ENCODE measurements at places on chromosomes 11 and 22.

DNA sequence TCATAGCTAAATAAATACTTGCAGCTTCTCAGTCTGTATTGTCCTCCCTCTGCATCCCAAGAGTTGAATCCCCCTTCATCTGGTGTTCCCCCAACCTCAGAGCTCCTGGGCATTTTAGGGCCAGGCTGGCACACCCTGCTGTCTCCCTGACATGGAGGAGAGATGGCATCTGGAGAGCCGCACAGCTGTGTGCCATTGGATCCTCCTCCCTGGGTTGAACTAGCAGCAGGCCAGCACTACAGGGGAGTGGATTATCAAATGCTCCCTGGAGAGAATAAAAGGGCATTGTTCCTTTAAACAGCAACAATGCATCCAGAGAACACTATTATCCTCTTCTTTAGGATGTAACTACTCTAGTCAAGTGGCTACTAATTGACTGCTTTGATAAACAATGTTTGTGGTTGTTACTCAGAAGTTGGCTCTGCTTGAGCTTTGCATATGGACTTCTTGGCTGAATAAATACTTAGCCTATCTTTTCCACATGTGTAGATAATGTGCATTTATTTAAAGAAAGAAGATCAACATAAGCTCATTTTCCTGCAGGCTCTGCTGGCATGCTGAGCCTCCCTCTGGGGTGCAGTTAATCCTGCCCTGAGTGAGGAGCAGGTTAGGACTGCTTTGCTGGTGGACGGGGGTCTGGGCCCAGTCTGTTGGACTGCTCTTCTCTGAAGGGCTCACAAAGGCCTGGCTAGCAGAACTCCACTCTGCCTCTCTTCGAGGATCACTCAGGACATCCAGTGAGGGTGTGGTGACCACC lies 897.2 kb downstream of the TBC1D22A start:
- DNase-seq, result no peak

DNA sequence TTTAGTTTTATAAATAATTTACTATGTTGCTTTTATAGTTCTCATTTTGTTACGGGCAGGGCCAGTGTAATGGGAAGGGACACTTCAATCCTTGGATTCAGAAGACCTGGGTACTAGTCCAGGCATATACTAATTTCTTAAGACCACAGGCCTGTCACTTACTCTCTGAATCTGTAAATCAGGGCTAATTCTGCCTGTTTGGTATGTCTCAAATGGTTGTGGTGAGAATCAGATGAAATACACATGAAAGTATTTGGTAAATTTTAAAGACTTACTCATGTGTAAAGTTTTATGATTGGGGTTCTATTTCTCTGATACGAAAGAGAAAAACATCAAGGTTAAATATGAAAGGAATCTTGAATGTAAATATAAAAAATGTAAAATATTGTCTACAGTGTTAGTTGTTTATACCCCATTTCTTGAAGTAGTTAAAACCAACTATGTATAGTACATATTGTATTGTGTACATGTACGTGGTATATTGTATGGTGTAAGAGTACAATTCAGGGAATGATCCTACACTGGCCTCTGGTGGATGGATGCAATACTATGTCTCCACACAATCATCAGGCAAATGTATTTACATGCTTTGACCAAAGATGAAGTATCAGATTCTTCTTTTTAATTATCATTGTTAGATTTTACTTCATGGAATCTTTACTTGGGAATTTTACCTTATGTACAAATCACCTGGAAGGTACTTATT lies 24.5 kb upstream of the RAG2 start:
- no peak for DNase-seq

GRCh38 chr22:17257121-17258001 lies 38.1 kb upstream of the ADA2 start:
- DNase-seq, result no peak

DNA sequence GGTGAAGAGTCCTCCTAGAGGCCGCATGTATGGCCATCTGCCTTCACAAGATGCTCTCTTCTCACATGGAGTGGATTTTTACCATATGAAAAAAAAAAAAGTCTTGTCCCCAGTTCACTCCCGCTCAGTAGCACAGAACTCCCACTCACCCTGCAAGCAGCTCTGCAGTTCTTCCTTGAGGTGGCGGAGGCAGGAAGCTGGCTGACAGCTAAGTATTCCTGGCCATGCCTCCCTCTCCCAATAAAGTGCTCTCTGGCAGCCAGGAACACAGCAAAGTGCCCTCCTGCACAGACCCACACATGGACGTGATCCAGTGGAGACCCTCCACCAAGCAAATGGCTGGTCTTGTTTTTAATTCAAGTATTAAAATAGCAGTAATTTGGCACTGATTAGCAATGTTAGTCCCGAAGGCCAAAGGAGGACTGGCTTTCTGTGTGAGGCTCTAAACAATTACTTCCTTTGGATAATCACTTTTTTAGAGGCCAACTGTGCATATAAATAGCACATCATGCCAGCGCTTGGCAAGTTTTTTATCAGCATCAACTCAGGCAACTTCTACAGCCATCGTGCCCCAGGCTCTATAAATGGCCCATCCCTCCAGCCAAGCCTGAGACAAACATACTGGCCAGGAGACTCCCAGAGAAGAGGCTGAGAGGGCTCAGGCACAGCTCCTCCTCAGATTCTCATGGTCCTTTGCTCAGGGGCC lies 413.6 kb downstream of the OPCML start:
- no peak for DNase-seq

DNA sequence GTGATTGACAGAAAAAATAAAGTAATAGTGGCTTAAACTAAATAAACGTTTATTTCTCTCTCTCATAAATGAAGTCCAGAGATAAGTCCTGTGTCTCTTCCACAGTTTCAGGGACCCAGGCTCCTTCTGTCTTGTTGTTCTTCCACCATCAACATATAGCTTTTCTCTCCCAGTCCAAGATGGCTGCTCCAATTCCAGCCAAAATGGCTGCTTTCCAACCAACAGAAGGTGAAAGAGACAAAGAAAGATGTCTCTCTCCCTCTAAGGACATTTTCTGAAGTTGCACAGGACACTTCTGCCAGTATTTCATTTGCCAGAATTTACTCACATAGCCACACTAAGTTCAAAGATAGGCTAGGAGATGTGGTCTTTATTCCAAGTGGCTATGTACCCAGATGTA lies 9.4 kb upstream of the PLEKHB1 start:
- no peak for DNase-seq

GRCh38 chr11:3833449-3833848 lies 7.3 kb downstream of the RHOG start:
- no peak for DNase-seq

- DNase-seq, result no peak
These were observed 14.9 kb upstream of the SOX10 start for GRCh38 chr22:37999236-37999635.

GRCh38 chr11:45180848-45181192 lies 34.4 kb downstream of the PRDM11 start:
- DNase-seq, result no peak

- DNase-seq, result no peak
These were observed 13.6 kb downstream of the GRM5 start for GRCh38 chr11:89052220-89052619.

DNA sequence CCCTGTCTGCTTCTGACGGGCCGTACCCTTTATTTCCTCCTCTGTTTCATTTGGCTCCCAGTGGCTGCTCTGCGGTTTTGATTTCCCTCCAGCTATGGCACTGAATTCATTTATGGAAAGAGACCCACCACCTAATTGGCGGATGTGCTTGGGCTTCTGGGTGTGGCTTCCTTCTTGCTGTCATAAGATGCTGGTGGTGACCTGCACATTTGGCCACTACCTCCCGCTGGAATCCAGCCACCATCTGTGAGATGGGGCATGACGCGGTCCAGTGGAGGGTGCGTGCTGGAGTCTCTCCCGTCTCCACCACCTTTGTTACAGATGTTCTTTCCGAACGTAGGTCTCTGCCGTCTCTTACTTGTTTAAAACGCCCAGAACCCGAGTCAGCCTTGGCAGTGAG lies 47.7 kb upstream of the FADD start:
- no peak for DNase-seq

GRCh38 chr22:42470366-42471082 lies 38.3 kb upstream of the NFAM1 start:
- DNase-seq, result no peak

DNA sequence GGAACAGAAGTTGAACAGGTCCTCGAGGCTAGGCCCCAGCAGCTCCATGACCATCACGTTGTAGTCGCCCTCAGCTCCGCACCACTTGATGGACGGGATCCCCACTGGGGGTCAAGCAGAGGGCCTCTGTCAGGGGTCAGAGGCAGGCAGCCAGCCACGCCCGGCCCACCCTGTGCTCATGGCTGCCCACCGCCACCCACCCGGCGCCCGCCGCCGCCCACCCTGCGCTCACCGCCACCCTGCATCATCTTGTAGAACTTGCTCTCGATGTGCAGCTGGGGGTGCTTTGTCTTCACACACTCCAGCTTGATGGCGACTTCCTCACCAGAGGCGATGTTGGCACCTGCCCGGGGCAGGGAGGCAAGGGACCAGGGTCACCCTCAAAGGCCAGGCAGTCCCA lies 14.3 kb downstream of the CSNK1E start:
- no peak for DNase-seq

DNA sequence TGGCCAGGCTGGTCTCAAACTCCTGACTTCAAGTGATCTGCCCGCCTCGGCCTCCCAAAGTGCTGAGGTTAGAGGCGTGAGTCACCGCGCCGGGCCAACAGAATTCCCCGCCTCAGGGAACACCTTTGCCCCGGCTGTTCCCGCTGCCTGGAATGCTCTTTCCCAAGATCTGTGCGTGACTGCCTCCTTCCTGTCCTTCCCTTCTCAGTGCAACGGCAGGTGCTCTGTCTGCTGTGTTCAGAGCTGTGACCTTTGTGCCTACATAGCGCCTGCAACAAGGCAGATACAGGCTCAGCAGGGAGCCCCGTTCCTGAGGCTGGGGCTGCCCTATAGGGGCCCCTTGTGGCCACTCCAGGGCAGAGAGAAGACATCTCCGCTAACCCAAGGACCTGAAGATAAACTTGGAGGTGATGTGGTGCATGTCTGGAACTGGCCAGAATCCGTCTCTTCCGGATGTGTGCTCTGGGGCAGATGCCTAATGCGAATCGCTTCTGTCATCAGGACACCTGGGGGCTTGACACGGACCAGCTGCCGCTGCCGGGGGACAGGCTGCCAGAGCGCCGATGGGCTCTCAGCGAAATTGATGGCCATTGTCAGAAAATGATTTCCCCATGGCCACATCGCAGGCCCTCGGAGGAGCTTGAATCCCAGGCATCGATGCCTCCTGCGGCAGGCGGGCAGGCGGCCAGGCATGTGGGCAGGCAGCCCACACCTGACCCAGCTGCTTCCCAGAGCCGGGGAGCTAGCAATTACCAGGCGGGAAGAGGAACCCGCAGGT lies 43.5 kb upstream of the TCF20 start:
- DNase-seq, result no peak

GRCh38 chr22:34812631-34813030 lies 253.3 kb upstream of the ISX start:
- no peak for DNase-seq

- DNase-seq, result no peak
These were observed 76.1 kb downstream of the PRR5L start for GRCh38 chr11:36372101-36372771.

GRCh38 chr22:17350292-17350691 lies 19.0 kb upstream of the CECR2 start:
- no peak for DNase-seq

GRCh38 chr22:17638182-17638431 lies 450 bp upstream of the BCL2L13 start:
- DNase-seq, result no peak

GRCh38 chr11:85823816-85824215 lies 12.9 kb upstream of the SYTL2 start:
- no peak for DNase-seq

DNA sequence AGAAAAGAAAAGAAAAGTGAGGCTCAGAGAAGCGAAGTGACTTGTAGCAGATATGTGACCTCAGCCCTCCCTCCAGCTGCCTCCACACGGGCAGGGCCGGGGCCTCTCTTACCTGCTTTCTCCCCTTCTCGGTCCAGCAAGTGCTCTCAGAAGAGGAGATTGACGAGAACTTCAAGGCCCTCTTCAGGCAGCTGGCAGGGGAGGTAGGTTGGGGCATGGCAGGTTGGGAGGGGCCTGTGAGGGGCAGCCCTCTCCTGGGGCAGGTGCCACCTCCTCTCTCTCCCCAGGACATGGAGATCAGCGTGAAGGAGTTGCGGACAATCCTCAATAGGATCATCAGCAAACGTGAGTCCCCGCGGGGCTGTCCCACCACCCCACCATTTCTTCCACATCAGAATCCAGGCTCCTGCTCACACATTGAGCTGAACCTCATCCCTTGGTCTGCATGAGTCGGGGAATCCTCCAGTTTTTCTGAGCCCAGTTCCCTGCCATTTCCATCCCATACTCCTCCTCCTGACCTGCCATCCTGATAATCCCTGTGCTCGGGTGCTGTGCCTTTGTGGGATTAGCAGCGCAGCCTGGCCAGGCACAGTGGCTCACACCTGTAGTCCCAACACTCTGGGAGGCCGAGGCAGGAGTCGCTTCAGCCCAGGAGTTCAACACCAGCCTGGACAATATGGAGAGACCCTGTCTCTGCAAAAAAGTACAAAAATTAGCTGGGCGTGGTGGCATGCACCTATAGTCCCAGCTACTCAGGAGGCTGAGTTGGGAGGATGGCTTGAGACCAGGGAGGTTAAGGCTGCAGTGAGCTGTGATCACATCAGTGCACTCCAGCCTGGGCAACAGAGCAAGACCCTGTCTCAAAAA lies 26.4 kb downstream of the CAPN1 start:
- DNase-seq, result no peak

DNA sequence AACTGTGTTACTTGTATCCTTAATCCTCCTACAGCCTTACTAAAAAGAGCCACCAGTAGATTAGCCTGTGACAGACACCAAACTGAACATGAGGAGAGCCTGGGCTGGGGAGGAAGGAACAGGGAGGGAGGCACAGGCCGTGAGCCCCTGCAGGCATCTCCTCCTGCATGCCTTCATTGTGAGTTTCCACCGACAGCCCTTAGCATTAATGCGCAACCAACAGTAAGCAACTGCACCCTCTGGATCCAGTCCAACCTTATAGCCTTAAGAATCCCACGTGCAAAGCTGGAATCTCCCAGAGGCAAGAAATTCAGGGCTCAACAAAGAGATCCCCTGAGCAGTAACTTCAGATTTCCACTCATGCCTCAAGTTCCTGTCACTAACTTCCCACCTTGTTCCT lies 84.6 kb downstream of the ETS1 start:
- DNase-seq, result no peak

Measured in activated naive CD4-positive, alpha-beta T cell (primary cell).